ENCODE measurements at places on chromosomes 12 and 14.

- no peak for DNase-seq
Measured at GRCh38 chr14:85587151-85587711, 57.3 kb downstream of the FLRT2 start.

- no peak for DNase-seq
Measured at GRCh38 chr12:130573766-130574165, 142.3 kb downstream of the RIMBP2 start.

GRCh38 chr14:72010474-72010873 lies 78.2 kb downstream of the RGS6 start:
- no peak for DNase-seq

DNA sequence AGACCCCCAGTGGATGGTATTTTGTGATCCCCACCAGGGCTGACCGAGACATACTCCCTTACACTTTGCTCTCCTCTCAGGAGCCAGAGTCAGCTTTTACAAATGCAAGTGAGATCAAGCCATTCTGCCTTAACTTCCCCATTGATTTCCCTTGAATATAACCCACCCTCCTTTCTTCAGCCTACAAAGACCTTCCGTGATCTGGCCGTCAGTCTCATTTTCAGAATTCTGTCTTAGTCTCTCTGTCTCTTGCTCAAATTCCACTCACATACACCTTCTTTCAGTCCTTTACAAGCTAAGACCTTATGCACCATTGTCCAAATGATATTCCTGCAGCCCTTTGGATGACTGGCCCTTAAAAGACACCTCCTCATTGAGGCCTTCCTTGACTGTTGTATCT lies 39.0 kb upstream of the ELK3 start:
- DNase-seq, result no peak

GRCh38 chr14:104200106-104200505 lies 61.7 kb downstream of the KIF26A start:
- no peak for DNase-seq

- no peak for DNase-seq
Measured at GRCh38 chr12:113065126-113066007, 8.8 kb downstream of the DTX1 start.

DNA sequence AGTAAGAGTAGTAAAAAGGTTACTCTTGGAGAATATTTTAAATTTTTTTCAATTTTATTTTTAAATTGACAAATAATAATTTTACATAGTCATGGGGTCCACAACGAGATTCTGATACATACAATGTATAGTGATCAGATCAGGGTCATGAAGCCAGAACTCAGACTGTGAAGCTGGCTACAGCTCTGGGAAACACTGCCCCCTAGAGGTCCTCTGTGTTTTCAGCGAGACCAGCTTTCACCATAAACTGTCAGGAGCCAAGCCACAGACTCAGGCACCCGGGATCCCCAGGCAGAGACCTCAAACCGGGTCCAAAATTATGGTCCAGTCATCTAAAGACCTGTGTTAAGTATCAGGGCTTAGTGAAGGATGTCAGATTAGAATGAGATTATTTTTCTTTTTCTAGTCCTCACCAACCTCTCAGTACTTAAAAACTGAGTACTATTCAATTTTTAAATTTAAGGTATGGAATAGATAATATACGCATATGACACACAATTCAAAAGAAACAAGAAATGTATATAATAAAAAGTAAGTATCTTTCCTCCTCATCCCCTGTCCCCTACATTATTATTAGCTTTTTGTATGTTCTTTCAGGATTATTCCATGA lies 397.1 kb downstream of the MDGA2 start:
- DNase-seq, result no peak

GRCh38 chr12:129245769-129246168 lies 392.5 kb downstream of the GLT1D1 start:
- DNase-seq, result no peak

GRCh38 chr12:117966511-117966910 lies 2.3 kb downstream of the KSR2 start:
- no peak for DNase-seq

- DNase-seq, result no peak
Measured at GRCh38 chr12:110531741-110532333, 29.7 kb downstream of the RAD9B start.

GRCh38 chr14:103871596-103872480 lies 24.5 kb upstream of the PPP1R13B start:
- DNase-seq, result peak; percentile 55

GRCh38 chr12:41981758-41982157 lies 162.9 kb downstream of the GXYLT1 start:
- no peak for DNase-seq

DNA sequence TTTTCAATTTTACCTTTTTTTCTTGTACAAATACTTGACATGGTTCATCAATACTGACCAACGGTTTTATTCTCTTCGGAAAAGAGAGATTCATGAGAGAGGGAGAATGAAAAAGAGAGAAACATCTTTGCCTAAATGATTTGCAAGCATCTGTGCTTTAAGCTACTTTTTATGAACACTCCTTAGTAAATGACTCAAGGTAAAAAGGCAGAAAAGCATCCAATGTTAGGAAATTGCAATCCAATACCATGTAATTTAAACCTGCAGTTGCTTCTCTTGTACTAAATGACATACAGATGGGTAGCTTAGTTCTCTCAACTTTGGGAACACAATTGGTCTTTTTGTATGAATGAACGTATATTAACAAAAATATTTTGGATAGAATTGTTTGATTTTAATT lies 46.1 kb downstream of the MSRB3 start:
- DNase-seq, result no peak

DNA sequence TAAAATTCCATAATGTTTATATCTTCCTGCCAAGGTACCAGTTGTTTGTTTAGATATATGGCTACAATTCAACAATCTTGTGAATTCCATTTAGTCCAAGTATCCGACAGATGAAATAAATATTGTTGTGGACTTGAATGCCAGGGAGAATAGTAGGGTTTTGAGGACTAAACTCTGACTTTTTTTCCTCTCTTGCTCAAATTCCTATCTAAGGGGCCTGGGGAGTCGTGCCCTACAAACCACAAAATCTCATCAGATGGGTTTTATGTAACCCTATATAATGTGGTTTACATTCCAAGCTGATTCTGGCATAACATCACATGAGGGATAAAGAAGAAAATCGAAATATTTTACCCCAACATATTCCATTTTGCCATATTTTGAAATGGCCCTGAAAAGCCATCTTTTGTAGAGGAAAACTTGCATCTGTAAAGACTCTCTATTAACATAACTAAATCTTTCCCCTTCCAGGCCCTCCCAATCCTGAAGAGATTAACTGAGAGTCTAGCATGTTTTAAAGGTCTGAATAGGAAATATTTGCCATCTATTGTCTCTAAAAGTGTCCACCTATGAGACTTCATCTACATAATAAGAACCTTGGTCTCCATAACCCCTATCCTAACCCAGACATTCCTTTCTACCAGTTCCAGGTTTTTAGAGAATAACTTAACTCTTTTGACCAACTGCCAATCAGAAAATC lies 184.7 kb upstream of the KITLG start:
- no peak for DNase-seq

GRCh38 chr14:81562818-81563217 lies 29.2 kb upstream of the SEL1L start:
- no peak for DNase-seq

DNA sequence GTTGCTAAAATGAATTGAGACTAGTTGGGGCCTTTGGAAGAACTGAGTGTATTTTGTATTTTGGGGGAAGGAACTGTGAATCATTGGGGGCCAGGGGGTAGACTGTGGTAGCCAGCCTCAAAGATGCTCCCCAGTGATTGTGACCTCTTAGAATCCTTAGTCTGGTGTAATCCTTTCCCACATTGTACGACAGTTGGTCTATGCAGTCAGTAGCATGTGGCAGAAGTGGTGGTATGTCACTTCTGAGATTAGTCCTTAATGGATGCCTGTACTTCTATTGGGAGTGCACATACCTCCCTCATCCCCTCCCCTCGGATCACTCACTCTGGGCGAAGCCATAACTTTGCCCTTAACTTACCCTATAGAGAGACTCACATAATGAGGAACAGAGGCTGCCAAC lies 48.0 kb downstream of the USP15 start:
- no peak for DNase-seq

- no peak for DNase-seq
Measured at GRCh38 chr12:113241191-113242025, 20.1 kb downstream of the TPCN1 start.

GRCh38 chr14:87783071-87783470 lies 209.9 kb downstream of the GALC start:
- no peak for DNase-seq

- no peak for DNase-seq
Measured at GRCh38 chr14:34935488-34935887, 47.3 kb upstream of the SRP54 start.

DNA sequence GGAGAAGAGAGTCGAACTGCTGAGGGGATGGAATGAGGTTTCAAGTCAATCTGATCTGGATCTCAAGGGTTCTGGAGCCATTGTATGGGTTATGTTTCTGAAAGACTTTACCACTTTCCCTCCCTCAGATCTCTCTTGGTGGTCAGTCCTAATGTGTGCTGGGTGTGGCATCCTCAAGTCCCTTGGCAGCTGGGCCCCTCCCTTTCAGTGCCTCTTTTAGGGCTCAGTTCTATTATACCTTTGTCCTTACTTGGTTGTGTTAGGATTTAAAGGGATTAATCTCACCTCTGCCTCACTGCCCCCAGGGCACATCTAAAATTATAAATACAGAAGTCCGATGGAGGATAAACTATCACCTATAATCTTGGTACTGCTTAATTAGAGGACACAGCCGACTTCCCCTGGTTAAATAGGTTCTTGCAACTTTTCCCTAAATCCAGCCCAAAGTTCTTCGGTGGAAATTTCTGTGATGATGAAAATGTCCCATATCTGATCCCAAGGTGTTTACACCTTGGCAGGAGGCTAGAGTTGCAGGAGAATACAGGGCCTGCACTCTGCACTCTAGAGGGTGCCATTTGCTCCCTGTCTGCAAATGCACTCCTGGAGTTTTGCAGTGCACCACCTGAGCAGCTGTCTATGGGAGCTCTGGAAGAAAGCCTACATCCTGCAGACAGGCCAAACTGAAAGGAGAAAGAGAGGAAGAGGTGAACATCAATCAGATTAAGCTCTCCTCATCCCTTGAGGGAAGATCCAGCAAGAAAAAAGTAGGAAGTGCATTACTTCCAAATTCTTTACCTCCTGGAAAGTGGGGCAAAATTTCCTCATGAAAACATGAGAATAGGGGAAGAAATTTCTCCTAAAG lies 106.8 kb downstream of the NUAK1 start:
- DNase-seq, result no peak

- DNase-seq, result no peak
Measured at GRCh38 chr12:85004204-85004603, 31.9 kb downstream of the TSPAN19 start.
